ENCODE measurements at places on chromosomes 1 and 21. TPM values are rescaled to one million over a fixed set of nuclear protein-coding genes. Genes with fewer than 3 reads are reported as not detected.
A peak's percentile ranks its signal among the peaks of the same experiment; 100 is the strongest.

DNA sequence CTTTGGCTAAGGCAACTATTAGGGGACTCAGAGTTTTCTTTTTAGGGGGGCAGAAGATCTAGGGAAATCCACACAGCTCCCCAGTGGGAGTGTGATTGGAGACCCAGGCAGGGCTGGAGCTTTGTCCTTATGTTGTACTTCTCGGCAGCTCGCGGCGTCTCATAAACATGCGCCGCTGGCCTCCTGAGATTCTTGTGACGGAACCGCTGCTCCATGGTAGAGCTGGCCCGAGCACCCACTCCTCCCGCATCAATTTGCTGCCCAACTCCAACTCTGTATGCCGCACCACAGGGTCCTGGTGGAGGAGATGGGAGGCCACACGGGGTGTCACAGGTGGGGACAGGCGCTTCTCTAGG is 143.9 kb downstream of the GALNT2 start:
- DNase-seq, result no peak

The PLPPR5 gene
- not detected for total RNA-seq

GRCh38 chr1:228786361-228787129 is 51.3 kb downstream of the RHOU start:
- DNase-seq, result no peak

The CLK2 gene
- 21.8 TPM for total RNA-seq

DNA sequence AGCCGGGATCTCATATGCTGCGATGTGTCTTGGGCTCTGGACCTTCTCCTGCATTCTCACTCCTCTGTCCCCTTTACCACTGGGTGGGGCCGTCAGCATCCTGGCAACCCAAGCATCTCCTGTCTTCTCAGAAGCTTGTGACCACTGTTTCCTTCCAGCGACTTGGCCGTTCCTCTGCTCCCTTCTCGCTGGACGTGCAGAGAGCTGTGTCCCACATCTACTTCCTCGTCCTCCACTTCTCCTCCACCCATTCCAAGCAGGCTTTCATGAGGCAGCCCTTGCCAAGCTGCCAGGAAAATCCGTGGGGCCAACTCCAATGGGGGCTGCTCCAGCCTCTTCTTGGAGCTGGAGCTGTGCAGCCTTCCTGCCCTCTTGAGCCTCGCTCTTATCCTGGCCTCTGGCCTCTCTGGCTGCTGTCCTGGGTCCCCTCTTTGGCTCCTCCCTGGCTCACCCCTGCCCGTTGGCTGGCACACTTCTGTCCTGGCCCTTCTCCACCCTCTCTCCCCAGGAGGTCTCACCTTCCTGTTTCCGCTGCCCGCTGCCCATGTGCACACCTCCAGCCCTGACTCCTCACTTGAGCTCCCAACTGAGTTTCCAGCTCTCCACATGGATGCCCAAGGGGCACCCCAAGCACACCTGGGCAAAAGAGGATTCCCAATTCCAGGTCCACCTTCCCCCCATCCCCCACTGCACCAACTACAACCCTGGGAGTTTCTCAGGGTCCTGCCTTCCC is 8.7 kb downstream of the FAM131C start:
- no peak for DNase-seq

GRCh38 chr1:202632241-202632640 is 78.0 kb downstream of the SYT2 start:
- DNase-seq, result no peak

The SPATA21 gene
- not detected for total RNA-seq

- no peak for DNase-seq
Observed at GRCh38 chr1:182118851-182119250, 57.3 kb upstream of the ZNF648 start.

GRCh38 chr1:156806512-156807440 is 9.9 kb downstream of the SH2D2A start:
- no peak for DNase-seq

GRCh38 chr1:101051688-101052638 is 26.4 kb upstream of the DPH5 start:
- DNase-seq, result no peak

- DNase-seq, result peak; percentile 70
Observed at GRCh38 chr1:173411835-173412742, 65.0 kb upstream of the PRDX6 start.

The TMEM82 gene
- not detected for total RNA-seq

- no peak for DNase-seq
Observed at GRCh38 chr1:235511470-235512240, 7.4 kb upstream of the B3GALNT2 start.

The PTPN7 gene
- total RNA-seq, result not detected

DNA sequence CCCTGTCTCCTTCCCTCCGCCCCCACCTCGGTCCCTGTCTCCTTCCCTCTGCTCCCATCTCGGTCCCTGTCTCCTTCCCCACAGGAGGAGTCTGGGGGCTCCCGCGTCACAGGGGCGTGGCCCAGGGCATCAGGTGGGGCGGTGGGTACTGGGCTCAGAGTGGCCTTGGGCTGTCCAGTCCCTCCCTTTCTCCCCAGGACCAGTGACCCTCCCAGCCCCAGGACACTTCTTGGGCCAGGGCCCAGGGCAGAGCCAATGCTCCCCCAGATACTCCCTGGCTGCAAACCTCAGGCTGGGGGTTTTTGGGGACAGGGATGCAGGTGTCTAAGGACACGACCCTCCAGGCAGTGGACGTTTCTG is 6.8 kb upstream of the RNF223 start:
- no peak for DNase-seq

DNA sequence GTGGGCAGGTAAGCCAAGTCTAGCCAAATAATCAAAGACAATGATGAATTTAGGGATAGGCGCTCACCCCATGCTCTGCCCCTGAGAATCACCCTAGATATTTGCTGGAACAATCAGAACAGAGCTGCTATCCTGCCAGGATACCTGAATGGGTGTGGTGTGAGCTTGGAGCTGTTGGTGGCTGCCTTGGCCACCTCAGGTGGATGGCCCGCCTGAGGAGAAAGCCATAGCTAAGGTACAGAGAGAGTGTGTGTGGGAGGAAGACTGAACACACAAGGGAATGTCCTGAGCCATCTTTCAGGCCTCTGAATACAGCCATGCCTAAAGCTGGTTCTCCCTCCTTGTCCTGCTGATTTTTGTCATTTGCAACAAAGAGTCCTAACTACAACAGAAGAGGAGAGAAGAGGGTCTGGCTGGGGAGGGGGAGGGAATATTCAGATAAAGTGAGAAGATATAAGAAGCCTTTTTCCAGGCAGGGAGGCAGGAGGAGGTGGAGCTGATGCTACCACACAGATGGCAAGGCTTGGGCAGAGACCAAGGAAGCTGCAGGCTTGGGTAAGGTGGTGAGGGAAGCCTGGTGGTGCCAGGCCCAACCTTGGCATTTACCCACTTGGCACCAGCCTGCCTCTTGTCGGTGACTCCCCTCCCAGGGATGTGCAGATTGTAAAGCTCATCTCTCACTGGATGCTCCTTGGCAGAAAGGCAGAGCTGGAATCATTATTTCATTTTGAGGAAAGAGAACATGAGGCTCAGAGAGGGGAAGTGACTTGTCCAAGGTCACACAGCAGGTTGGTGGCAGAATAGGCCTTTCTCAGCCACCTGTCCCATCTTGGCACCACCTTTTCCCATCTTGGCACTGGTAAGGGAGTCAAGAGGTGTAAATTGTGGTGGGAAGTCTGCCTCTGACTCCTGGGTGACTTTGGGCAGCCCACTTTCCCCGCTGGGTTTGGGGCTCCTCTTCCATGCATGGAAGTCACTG is 49.7 kb downstream of the NKAIN1 start:
- peak; percentile 57 for DNase-seq

The ACTL8 gene
- not detected for total RNA-seq

GRCh38 chr1:46635205-46635604 is 18.6 kb upstream of the MOB3C start:
- DNase-seq, result no peak

GRCh38 chr1:179142889-179143299 is 61.0 kb downstream of the TOR3A start:
- peak; percentile 70 for DNase-seq

- no peak for DNase-seq
Observed at GRCh38 chr1:55002686-55003085, 4.0 kb downstream of the BSND start.

The ADIPOR1 gene
- 108 TPM for total RNA-seq

- no peak for DNase-seq
Observed at GRCh38 chr1:119367432-119368124, 1.0 kb upstream of the HAO2 start.

DNA sequence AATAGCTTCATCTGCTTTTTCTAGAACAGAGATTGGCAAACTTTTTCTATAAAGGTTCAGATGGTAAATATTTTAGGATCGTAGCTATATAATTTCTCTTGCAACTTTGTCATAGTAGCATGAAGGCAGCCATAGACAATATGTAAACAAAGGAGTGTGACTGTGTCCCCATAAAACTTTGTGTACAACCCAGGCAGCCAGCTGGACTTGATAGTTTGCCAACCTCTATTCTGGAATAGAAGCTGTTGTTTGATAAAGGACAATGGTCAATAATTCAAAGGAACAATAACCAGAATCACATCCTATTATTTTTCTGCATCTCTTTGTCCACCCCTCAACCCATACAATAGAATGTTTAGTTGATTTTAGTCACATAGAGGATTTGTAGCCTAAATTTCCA is 286.7 kb downstream of the LMX1A start:
- no peak for DNase-seq

- DNase-seq, result no peak
Observed at GRCh38 chr1:42738678-42739226, 1.3 kb downstream of the CLDN19 start.

The LAMB3 gene
- 4.7 TPM for total RNA-seq
